Smooth muscle cell of the brain vasculature (primary cell): ENCODE measurements at places on chromosomes 7 and 10.

DNA sequence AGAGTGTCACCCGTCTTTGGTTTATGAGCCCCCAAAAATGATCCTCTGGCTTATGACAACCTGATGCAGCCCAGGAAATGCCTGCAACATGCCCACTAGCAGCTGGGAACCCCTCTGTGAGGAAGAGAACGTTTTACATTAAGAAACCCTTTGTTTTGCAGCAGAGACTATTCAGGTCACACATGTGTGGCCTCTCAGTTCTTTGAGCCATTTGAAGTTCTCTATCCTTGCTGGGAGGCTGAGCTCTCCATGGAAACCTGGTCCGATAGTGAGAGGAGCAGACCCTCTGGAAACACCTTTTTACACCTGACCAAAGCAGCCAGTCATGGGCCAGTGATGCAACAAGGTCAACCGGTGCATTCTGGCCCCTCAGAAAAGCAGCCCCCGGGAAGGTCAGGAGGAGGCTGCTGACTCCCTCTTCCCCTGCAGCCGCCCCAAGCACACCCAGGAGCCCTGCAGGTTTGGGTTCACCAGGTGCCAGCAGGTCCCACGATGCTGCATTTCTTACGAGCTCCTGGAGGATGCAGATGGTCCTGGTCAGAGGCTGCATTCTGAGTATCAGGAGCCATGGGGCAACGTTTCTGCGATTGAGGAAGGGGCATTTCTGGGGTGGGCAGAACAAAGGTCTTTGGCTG is 134.3 kb downstream of the ZMYND11 start:
- no peak for DNase-seq

- no peak for DNase-seq
Observed at GRCh38 chr10:3654496-3654895, 130.5 kb downstream of the KLF6 start.

DNA sequence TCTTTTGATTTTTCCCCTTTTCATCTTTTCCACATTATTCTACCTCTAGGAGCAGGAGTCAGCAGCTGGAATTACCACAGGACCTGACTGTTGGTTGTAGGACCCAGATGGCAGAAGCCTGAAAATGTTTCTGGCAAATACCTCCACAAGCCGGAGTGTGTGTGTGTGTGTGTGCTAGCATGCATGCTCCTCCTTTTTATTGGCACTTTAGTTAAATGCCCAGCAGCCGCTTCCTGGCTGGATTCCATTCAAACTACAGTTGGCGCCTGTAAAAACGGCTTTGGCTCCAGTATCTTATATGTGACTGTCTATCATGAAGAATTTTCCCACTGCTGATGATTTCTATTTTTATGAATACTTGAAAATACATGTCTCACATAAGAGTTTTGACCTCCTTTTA is 319.7 kb upstream of the SP4 start:
- no peak for DNase-seq

GRCh38 chr10:56296618-56297017 is 64.4 kb downstream of the ZWINT start:
- DNase-seq: no peak

- no peak for DNase-seq
Observed at GRCh38 chr10:117609796-117610170, 67.2 kb downstream of the EMX2 start.

- DNase-seq: no peak
Observed at GRCh38 chr10:3064423-3064822, 2.9 kb upstream of the PFKP start.

- no peak for DNase-seq
Observed at GRCh38 chr7:70582927-70583895, 548.7 kb upstream of the GALNT17 start.

DNA sequence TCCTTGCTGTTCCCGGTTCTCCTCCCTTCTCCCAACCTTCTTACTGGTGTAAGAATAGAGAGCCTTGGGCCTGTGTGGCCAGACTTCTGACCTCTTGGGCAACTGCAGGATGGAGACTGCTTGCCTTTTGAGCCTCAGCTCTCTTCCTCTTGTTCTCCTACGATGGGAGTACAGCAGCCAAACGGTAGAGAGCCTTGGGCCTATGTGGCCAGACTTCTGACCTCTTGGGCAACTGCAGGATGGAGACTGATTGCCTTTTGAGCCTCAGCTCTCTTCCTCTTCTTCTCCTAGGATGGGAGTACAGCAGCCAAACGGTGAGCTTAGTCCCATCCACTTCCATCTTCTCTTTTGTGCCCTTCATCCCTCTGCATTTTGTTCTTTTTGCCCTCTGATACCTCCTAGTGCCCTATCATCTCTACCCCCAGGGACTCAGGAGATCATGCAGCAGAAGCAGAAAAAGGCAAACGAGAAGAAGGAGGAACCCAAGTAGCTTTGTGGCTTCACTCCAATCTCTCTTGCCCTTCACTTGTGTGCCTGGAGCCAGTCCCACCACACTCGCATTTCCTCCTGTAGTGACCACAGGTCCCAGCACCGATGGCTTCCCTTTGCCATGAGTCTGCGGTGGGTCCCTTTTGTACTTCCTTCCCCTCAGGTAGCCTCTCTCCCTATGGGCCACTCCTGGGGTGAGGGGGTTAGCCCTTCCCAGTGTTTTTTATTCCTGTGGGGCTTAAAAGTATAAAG is 15.3 kb downstream of the SLC25A13 start:
- no peak for DNase-seq

- DNase-seq: no peak
Observed at GRCh38 chr10:60271319-60272040, 118.2 kb downstream of the ANK3 start.

GRCh38 chr10:118405928-118406327 is 63.8 kb upstream of the FAM204A start:
- DNase-seq: no peak

DNA sequence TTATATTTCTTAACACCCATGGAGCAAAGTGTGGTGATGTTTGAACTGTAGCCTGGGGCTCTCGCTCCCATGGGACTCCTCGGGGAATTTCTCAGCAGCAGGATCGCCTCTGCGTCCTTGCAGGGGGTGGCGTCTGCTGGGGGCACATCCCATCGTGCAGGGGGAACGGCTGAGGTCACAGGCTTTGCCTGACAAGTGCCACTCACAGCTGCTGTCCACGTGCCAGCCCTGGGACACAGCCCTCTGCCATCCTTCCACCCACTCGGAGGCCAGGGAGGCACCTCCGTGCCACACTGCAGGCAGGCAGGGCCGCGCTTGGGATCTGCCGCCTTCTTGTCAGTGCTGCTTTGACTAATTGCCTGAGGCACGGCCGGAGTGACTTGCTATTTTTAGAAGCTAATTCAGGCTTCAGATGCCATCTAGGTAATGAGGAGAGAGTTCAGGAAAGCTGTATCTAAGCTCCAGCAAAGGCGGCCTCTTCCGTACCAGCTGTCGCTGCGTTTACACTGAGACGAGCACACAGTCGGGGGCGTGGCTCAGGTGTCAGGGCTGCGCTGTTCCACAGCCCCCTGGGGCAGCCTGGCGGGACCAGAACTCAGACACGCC is 45.7 kb downstream of the PITRM1 start:
- no peak for DNase-seq

DNA sequence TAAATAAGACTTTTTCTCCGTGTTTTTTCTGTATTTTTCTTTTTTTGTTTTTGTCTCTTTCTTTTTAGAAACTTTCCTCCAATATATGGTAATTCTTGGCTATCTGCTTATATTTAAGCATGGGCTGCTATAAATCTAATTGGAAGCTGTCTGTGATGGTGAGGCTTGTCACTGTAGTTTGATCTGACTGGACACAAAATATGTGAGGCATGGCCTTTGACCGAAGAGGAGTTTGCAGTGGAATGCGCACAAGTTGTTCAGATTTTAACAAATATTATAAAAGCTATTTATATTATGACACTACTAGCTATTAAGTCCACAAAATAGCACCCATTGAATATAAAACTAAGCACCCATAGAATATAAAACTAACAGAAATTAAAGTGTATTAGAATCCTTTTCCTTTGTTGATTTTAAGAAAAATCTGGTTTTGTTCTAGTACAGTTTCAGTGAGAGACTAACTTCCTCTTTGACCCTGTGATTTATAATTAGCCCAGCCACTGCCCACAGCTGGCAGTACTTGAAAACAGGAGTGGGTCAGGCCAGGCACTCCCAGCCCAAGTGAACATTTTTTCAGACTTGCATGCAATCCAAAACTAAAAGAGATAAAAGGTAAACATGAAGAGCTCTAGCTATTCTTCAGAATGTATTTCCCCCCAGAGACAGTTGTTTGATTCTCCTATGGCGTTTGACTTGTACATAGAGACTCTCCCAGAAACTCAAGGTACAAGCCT is 69.9 kb upstream of the FGL2 start:
- DNase-seq: no peak

DNA sequence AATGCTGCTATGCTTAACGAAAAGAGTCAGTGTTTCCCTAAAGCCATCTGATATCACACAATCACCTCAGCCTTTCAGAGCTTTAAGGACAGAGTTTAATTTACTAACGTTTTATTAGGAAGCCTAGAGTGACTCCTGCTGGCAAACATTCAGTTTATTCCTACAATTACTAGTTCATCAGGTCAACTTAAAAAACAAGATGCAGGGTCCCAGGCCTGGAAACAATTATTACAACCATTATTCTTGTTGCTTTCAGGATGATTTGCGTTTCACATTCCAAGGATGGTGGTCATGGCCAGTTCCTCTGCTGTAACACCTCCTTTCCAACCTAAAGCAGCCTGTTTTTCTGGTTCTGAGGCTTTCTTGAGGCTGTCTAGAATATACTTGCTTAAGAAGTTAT is 1.5 kb upstream of the FAM53B start:
- peak; percentile 37 for DNase-seq

DNA sequence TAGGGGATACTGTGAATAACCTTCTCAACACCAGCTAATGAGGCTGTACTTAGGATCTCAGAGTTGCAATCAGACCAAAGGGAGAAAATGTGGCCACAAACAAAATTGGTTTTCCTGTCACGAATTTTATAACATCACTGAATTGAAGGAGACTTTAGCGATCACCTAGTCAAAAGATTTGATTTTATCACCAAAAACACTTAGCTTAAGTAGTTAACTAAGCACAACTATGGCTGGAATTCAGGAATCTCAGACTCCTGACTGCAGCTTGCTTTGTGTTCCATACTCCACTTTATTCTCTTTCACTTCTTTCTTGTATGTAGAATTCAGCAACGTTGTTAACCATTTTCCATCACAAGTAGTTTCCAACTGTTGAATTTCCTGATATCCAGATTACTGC is 152.0 kb downstream of the SLC16A9 start:
- DNase-seq: no peak

GRCh38 chr10:132374612-132375011 is 22.4 kb upstream of the PWWP2B start:
- DNase-seq: no peak

DNA sequence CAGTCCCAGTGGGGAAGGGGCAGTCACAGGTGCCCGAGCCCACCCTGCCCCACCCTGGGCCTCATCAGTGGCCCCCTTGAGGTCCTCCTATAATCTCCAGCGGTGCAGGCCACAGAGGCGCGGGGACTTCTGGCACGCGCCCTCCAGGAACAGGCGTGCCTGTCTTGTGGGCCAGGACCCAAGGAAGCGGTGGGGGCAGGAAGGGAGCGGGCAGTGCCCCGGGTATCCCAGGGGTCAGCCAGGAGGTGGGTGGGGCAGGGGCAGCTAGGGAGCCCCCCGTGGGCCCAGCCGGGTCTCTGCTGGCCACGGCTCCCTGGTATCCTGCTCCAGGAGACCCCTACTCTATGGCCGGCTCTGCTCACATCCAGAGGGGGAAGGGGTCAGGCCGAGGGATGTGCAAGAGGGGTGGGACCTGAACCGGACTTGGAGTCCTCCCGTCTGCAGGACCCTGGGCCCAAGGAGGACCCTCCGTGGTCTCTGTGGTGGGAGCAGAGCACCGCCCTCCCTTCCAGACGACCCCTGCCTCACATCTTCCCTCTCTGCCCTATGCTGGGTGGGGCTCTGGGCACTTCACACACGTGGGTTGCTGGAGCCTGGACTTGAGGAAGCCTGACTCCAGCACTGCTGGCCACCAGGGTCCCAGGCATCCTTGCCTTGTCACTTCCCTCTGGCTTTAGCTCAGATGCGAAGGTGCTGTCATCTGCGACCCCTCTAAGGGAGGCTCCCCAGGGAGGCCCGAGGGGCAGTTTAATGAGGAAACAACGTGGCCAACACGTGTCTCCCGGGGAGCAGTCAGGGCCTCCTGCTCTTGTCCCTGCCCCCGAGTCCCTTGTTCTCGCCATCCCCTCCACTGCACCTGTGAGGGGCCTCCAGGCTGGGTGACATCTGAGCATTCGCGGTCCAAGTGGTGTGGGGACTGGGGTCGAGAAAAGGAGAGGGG is 18.3 kb upstream of the GRIFIN start:
- DNase-seq: no peak

- DNase-seq: no peak
Observed at GRCh38 chr7:36794689-36795088, 70.4 kb upstream of the AOAH start.

DNA sequence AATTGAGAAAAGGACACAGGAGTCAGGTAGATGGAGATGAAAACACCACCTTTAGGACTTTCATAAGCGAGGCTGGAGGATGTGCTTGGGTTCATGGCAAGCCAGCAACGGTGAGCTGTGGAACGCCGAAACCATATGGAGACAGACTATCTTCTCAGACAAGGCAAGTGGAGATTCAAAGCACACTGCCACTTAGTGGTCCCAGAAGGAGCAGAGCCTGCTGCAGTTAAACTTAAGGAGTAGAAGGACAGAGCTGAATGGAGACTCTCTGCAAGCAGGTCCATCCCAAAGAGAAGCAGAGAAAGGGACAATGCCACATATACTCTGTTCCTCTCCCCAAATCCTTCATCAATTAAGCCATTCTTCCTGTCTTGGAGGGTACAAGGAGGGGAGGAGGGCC is 236.3 kb upstream of the HABP2 start:
- no peak for DNase-seq

DNA sequence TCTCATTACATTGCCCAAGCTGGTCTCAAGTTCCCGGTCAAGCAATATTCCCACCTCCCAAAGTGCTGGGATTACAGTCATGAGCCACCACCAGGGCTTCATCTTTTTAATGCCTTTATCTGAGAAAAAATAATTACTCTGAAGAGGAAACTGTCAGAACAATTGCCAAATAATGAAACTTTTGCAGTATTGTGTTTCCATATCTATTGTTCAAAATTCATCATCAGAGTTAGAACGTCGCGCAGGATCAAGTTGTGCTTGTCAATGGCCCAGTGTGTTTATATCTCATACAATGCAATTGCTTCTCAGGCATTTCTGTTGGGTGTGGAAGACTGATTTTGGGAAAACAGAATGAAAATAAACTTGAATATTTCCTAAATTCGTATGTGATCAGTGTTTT is 143.1 kb downstream of the ARID5B start:
- DNase-seq: no peak

- DNase-seq: no peak
Observed at GRCh38 chr10:125692196-125692595, 9.2 kb upstream of the TEX36 start.

DNA sequence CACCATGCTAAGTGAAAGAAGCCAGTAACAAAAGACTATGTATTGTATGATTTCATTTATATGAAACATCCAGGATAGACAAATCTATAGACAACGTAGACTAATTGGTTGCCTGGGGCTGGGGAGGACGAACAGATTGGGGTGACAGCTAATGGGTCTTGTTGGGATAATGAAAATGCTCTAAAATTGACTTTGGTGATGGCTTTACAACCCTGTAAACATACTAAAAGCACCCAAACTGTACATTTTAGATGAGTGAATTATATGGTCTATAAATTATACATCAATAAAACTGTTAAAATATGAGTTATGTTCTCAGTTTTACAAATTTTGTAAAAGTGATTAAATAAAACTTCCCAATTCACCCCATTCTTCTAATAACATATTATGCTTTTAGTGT is 261.5 kb downstream of the ELMO1 start:
- no peak for DNase-seq
